Anterior cingulate cortex (tissue), 58 donors: ENCODE measurements at places on chromosomes 3 and 15.
A peak's percentile ranks its signal among the peaks of the same experiment; 100 is the strongest.

GRCh38 chr3:187295316-187296034 is 3.9 kb upstream of the MASP1 start:
- DNase-seq, result no peak

- DNase-seq, result no peak
Observed at GRCh38 chr3:185402561-185402960, 39.6 kb downstream of the MAP3K13 start.

GRCh38 chr15:32029862-32030781 is at the start of gene CHRNA7:
Gene CHRNA7, plus strand, starts transcription at chr15:32030515. Its CDS starts 80 bp downstream, at chr15:32030595.
- DNase-seq, result peak; percentile 67

GRCh38 chr3:105686278-105686897 is 182.4 kb downstream of the CBLB start:
- no peak for DNase-seq

DNA sequence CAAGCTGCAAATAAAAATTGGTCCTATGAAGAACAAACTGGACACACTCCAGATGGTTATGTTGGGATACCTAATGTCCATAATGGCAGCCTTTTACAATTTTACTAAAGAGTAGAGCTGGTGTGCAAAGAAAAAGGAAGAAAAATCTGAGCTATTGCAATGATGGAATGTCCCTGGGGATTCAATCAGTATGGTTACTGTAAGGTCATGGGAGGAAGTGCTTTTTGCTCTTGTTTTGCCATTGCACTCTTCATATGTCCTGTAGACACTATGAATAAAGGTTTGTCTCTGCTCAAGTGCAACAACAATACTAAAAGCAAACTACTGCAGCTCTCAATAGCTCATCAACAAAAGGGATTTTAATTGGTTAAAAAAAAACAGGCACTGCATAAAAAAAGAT is 5.4 kb downstream of the PFN2 start:
- DNase-seq, result no peak

- DNase-seq, result no peak
Observed at GRCh38 chr15:73747847-73748590, 5.1 kb downstream of the INSYN1 start.

- no peak for DNase-seq
Observed at GRCh38 chr3:157810924-157811718, 295.1 kb downstream of the SHOX2 start.

DNA sequence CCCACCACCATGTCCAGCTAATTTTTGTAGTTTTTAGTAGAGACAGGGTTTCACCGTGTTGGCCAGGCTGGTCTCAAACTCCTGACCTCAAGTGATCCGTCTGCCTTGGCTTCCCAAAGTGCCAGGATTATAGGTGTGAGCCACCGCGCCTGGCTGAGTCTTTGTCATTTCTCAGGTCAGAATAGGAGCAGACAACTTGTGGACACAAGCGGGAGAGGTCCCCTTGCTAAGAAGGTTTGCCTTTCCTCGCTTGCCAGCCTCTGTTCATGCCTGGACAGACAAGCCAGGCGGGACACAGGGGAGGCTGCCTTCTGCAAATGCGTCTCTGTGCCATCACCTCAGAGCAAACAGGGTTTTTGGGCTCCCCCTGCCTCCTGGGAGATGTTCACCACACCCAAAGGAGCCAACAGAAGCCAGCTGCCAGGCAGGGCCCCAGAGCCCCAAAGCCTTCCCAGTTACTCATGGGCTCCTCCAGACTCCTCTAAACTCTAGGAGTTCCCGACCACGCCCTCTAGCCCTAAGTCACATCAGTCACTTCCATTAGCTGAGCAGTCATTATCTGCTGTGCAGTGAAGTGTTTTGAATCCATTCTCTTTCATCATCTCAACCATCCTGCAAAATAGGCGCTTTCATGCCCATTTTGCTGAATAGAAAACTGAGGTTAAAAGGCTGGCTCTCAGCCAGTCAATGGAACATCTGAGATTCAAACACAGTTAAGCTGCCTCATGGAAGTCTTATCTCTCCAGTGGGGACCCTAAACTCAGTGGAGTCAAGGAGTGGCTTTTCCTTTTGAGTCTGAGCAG is 245.0 kb downstream of the UACA start:
- no peak for DNase-seq

- no peak for DNase-seq
Observed at GRCh38 chr15:53581513-53581912, 177.9 kb downstream of the WDR72 start.

- DNase-seq, result no peak
Observed at GRCh38 chr3:196640297-196641018, 964 bp downstream of the NRROS start.

DNA sequence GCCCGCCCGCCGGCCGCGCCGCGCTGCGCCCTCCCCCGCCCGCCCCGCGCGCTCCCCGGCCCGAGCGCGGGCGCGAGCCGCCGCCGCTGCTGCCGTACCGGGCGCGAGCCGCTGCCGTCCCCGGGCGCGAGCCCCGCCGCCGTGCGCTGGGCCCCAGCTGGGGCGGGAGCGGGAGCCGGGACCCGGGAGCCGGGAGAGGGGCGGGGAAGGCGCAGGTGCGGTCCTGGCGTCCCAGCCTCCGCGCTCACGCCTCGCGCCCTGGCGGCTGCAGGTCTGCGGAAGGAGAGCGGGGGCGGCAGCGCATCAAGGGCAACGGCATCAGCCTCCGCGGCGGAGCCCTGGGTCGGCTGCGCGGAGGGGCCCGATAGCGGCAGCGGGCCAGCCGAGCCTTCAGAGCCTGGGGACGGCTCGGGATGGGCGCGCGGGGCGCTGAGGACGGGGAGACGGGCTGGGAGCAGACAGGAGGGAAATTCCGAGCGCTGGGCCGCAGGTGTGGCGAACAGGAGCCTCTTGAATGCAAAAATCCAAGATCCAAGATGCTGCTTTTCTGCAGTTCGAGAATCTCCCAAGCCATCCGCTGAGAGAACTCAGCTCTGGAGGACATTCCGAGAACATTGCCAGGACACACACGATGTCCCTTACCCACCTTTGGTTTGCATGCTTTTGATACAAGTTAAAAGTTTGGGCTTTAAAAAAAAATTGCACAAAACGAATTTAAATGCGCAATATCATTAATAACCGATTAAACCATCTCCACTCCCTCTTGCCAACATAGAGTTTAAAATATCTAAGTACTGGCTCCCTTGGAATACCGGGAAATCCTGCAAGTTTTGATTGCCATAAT is 251.1 kb downstream of the TJP1 start:
- DNase-seq, result peak; percentile 18

DNA sequence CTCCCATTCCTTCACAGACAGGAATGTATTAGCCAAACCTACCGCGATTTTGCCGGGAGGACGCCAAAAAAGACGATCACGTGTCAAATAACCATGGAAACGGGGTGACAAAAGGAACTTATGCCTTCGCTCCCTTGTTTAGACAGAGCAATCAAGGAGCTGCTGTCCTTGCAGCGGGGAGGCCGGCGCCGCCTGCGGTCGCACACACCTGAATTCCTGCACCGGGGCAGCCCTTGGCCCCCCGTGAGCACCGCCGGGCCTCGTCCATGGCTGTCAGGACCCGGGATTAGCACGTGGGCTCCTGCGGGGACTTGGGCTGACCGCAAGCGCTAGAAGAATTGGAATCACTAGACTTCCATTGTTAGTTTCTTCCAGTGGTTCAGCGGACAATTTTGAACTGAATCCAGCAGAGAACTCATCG is 193.1 kb downstream of the SHQ1 start:
- no peak for DNase-seq

GRCh38 chr3:100103558-100104441 is 10.5 kb downstream of the FILIP1L start:
- DNase-seq, result no peak

DNA sequence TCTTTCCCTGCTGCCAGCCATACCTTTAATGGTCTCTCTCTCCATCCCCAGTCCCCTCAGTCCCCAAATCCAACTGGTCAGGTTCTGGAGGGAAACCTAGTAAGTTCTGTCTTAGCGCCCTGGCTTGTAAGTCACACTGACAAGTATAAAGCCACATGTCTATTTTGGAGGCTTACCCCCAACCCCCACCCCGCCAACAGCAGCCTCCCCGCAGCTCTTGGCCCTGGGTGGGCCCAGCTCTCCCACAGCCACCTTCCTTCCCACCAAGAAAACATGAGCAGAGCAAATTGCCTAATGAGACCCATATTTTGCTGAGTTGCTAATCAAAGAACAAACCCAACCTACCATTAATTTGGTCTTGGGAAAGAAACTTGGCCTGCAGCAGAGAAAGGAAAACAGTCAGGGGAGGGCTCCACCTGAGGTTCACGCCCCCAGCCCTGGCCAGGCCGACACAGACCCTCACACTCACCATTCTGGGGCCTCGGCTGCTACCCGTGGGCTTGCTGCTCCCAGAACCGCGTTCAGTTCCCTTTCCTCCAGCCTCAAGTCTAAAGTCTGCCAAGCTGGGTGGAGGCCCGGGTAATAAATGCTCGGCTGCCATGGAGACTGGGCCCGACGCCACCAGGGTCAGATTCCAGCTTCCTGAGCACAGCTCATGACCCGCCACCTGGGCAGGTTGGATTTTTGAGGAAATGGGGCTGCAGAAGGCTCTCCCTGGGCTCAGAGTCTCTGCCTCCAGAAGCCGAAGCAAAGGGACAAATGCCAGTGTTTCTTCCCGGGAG is at the start of gene CALML4:
TSS of gene CALML4 (minus strand) at position 557 of the 782 bp plus-strand sequence. CDS start at position 472, 85 bp downstream.
- peak; percentile 29 for DNase-seq

GRCh38 chr15:55819397-55820034 is 76.6 kb upstream of the PRTG start:
- no peak for DNase-seq

- no peak for DNase-seq
Observed at GRCh38 chr15:61227269-61227949, 1.7 kb downstream of the RORA start.

GRCh38 chr15:94040541-94041248 is 190.7 kb upstream of the MCTP2 start:
- DNase-seq, result no peak

- DNase-seq, result no peak
Observed at GRCh38 chr3:182533394-182533793, 259.9 kb upstream of the ATP11B start.

- DNase-seq, result no peak
Observed at GRCh38 chr3:22476976-22477375, 726.0 kb upstream of the ZNF385D start.

DNA sequence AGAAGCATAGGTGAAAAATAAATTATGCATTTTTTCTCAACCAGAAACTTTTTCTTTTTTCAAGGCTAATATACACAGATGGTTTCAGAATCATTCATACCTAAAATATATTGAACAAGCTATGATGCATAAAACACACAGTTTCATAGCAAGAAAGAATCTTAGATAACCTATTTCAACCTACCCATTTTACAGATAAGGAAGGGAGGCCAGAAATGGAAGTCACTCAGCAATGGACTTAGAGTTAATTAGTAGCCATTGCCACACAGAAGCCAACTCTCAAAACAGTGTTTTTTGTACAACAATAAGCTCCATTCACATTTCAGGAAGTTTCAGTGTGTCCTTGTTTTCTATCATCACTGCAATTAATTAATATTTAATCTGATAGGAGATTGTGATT is 27.5 kb upstream of the STRIT1 start:
- no peak for DNase-seq

- no peak for DNase-seq
Observed at GRCh38 chr15:67515090-67515489, 5.8 kb upstream of the C15orf61 start.
